ENCODE measurements at places on chromosomes 16 and 17. TPM values are rescaled to one million over a fixed set of nuclear protein-coding genes. Genes with fewer than 3 reads are reported as not detected.

GRCh38 chr16:11325404-11326083 lies 19.7 kb upstream of the RMI2 start:
- no peaks in the 10 kb centered on the region for H3K36me3 ChIP-seq
- no peaks in the 10 kb centered on the region for H3K27me3 ChIP-seq
- peaks cover 7% of the 10 kb centered on the region for H3K4me1 ChIP-seq
- H3K4me3 ChIP-seq = no peak overlapping the region
- no peak overlapping the region for H3K27ac ChIP-seq
- DNase-seq = no peak

- H3K27me3 ChIP-seq = no peaks in the 10 kb centered on the region
- H3K36me3 ChIP-seq = no peaks in the 10 kb centered on the region
- H3K27ac ChIP-seq = no peak overlapping the region
- H3K4me1 ChIP-seq = peaks cover 4% of the 10 kb centered on the region
- no peak for DNase-seq
These were observed 22.3 kb upstream of the BRD7 start for GRCh38 chr16:50390914-50391716.

- H3K36me3 ChIP-seq = no peaks in the 10 kb centered on the region
- H3K27ac ChIP-seq = no peak overlapping the region
- H3K4me3 ChIP-seq = no peak overlapping the region
- no peak for DNase-seq
- H3K27me3 ChIP-seq = no peaks in the 10 kb centered on the region
These were observed 68.6 kb downstream of the EMP2 start for GRCh38 chr16:10511829-10512228.

- no peak overlapping the region for H3K4me3 ChIP-seq
- no peaks in the 10 kb centered on the region for H3K4me1 ChIP-seq
- H3K36me3 ChIP-seq = no peaks in the 10 kb centered on the region
- no peak overlapping the region for H3K27ac ChIP-seq
- no peak for DNase-seq
These were observed 105.6 kb upstream of the FOXF1 start for GRCh38 chr16:86404678-86405077.

DNA sequence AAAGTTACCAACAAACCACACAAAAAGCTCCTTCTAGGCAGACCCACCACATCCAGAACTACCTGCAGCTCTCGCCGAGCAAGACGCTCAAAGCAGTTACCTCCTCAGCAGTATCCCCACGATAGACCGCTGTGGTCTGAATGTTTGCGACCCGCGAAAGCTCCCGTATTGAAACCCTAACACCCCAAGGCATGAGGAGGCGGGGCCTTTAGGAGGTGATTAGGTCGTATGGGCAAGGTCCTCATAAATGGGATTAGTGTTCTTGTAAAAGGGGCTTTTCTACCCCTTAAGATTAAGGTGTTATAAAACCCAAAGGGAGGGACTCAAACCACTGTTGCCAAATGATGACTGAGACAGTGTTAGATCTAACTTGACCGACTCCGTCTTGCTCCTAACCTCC lies 19.0 kb upstream of the RPH3AL start:
- no peak for DNase-seq
- H3K36me3 ChIP-seq = no peaks in the 10 kb centered on the region
- H3K4me3 ChIP-seq = no peak overlapping the region
- H3K27ac ChIP-seq = no peak overlapping the region
- H3K4me1 ChIP-seq = no peaks in the 10 kb centered on the region

DNA sequence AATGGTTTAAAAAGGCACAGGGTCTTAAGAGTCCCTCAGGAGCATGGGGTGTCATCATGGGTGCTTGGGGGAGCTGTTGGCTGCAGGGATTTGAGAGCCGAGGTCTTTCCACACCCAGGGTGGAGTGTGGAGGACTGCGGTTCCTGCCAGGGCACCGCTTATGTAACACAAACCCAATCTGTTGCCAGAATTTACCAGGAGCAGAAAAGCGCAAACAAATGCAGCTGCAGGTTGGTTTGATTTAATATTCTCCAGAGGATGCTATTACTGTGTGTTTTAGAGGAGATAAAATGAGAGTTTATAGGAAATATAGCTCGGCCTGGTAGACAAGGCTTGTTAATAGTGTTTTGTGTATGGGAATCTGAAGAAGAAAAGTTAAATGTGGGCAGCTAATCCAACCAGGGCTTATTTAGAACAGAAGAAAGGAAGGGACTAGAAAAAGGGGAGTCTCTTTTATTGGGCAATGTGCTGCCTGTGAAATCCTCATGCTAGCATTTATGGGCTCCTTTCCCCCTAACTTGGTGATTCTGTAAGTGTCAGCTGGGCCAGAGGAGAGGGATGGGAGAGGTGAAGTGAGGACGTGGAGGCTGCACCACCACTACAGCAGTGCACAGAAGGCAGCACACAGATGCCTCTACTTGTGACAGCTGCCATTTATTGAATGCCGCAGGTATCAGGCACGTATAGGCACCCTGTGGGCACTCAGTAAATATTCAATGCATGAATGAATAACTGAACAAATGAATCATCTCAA lies 174.7 kb downstream of the KATNIP start:
- no peak overlapping the region for H3K4me3 ChIP-seq
- H3K27me3 ChIP-seq = no peaks in the 10 kb centered on the region
- H3K27ac ChIP-seq = no peak overlapping the region
- no peak for DNase-seq
- H3K36me3 ChIP-seq = no peaks in the 10 kb centered on the region
- no peaks in the 10 kb centered on the region for H3K4me1 ChIP-seq

- H3K27ac ChIP-seq = peak overlapping the region; percentile 14
- H3K27me3 ChIP-seq = no peaks in the 10 kb centered on the region
- H3K4me1 ChIP-seq = no peaks in the 10 kb centered on the region
- no peaks in the 10 kb centered on the region for H3K36me3 ChIP-seq
- DNase-seq = no peak
These were observed 2.2 kb upstream of the LIMD2 start for GRCh38 chr17:63701868-63702720.

DNA sequence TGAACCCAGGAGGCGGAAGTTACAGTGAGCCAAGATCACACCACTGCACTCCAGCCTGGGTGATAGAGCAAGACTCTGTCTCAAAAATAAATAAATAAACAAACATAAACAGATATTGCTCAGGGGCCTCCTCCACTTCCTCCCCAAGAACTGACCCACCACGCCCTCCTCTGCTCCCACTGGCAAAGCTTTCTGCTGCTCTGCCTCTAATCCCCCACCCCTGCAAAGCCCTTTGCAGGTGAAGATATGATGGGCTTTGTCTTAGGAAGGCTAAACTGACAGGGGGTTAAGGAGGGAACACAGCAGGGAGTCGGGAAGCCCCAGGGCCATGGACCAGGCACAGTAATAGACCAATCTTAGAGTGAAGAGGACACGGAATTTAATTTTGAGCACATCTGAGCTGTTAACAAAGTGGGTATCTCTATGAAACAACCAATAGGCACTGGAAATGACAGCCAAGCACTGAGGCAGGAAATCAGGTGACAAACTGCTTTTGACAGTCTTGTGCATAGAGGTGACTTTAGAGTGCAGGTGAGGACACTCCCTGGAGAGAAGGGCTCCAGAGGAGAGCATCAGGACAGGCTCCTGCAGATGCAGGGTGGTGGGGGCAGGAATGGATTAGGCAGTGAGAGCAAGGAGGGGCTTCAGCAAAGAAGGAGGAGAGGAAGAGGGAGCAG lies 6.4 kb upstream of the CD300LD start:
- no peak for DNase-seq
- no peaks in the 10 kb centered on the region for H3K4me1 ChIP-seq
- no peaks in the 10 kb centered on the region for H3K27me3 ChIP-seq
- no peak overlapping the region for H3K4me3 ChIP-seq
- H3K27ac ChIP-seq = no peak overlapping the region

- DNase-seq = no peak
- no peaks in the 10 kb centered on the region for H3K27me3 ChIP-seq
- no peak overlapping the region for H3K4me3 ChIP-seq
- H3K4me1 ChIP-seq = no peaks in the 10 kb centered on the region
- H3K27ac ChIP-seq = no peak overlapping the region
- no peaks in the 10 kb centered on the region for H3K36me3 ChIP-seq
These were observed 28.7 kb upstream of the IL21R start for GRCh38 chr16:27373312-27373711.

DNA sequence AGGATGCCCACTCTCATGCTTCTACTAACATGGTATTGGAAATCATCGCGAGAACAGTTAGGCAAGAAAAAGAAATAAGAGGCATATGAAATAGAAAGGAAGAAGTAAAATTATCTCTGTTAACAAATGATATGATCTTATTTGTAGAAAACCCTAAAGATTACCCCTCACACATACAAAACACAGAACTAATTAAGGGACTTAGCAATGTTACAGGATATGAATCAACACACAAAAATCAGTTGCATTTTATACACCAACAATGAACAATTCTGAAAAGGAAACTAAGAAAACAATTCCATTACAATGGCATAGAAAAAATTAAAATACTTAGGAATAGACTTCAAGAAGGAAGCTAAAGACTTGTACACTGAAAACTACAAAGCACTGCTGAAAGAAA lies 2.7 kb upstream of the CAPNS2 start:
- no peaks in the 10 kb centered on the region for H3K27me3 ChIP-seq
- H3K36me3 ChIP-seq = no peaks in the 10 kb centered on the region
- no peak for DNase-seq
- H3K27ac ChIP-seq = no peak overlapping the region
- H3K4me1 ChIP-seq = no peaks in the 10 kb centered on the region

DNA sequence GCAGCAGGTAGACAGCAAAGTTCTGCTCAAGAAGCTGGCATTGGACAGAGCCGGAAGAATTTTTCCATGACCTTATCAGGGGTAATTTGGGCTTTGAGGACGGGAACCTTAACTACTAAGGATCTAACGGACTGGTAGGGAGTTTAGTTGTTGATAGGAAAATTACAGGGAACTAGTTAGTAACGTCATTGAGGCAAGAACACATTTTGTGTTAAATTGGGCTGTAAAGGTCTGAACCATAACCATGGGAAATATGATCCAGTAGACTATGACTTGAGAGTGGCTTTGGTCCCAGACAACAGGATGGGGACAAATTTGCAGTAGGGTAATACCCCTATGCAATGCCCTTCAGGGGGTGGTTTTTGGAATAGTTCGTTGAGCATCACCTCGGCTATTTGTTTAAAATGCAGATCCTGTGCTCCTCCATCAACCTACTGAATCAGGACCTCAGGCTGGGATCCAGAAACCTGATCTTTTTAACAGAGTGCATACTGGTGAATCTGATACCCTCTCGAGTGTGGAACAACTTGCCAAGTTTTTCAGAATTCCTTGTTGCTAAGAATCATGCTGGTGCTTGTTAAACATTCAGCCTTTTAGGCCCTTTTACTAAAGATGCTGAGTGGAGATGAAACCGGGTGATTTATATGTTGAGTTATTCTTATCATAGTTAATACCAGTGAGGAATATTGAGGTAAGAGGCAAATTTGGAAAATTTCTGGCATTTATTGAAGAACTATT lies 255.1 kb downstream of the MAP2K6 start:
- H3K27me3 ChIP-seq = no peaks in the 10 kb centered on the region
- no peak overlapping the region for H3K4me3 ChIP-seq
- H3K36me3 ChIP-seq = no peaks in the 10 kb centered on the region
- no peak overlapping the region for H3K27ac ChIP-seq
- no peaks in the 10 kb centered on the region for H3K4me1 ChIP-seq
- no peak for DNase-seq

- H3K4me1 ChIP-seq = no peaks in the 10 kb centered on the region
- H3K36me3 ChIP-seq = no peaks in the 10 kb centered on the region
- H3K4me3 ChIP-seq = no peak within 1 kb of the TSS
- DNase-seq = no peak
- H3K27me3 ChIP-seq = no peaks in the 10 kb centered on the region
These were observed at the start of gene CACNG3 for GRCh38 chr16:24255456-24256371. Gene CACNG3 (plus strand): TSS chr16:24256335. CDS start chr16:24256755, 420 bp downstream.

DNA sequence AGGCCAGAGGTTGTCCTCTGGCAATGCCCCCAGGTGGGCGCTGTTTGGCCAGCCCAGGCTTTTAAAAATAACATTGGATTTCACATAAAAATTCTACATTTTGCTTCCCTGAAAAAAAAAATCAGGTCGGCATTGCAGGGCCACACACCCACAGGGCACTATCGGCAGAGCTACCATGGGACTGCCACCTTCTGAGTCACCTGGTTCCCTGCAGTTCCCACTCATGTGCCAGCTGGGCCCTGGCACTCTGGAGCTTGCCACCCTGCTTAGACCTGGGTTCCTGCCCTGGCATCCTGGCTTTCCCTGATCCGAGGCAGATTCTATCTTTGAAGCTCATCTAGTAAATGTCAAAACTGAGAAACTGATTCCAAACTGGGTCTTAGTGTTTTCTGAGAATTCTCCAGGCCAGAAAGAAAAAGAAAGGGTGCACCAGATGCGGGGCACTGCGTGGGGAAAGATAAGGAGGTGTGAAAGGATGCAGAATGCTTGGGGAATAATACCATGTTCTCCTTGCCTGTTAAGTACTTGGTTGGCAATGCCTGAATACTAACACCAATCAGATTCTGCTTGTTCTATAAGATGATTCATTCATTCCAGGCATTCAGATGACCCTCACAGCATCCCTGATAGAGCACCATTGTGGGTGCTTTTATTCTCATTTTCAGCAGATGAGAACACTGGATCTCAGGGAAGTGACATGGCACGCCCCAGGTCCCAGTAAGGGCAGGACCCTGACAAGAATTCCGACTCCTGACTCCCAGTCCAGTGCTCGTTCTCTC lies 51.8 kb downstream of the RAI1 start:
- no peaks in the 10 kb centered on the region for H3K27me3 ChIP-seq
- no peak for DNase-seq
- H3K4me1 ChIP-seq = peaks cover 6% of the 10 kb centered on the region
- no peak overlapping the region for H3K27ac ChIP-seq
- H3K4me3 ChIP-seq = no peak overlapping the region

- no peak overlapping the region for H3K27ac ChIP-seq
- H3K4me3 ChIP-seq = no peak overlapping the region
- H3K36me3 ChIP-seq = no peaks in the 10 kb centered on the region
- no peaks in the 10 kb centered on the region for H3K4me1 ChIP-seq
- H3K27me3 ChIP-seq = no peaks in the 10 kb centered on the region
- DNase-seq = no peak
These were observed 52.1 kb downstream of the BANP start for GRCh38 chr16:88003316-88003715.

GRCh38 chr16:66189951-66190350 lies 176.5 kb upstream of the CDH5 start:
- H3K27me3 ChIP-seq = no peaks in the 10 kb centered on the region
- H3K36me3 ChIP-seq = no peaks in the 10 kb centered on the region
- no peak overlapping the region for H3K27ac ChIP-seq
- no peak for DNase-seq
- no peaks in the 10 kb centered on the region for H3K4me1 ChIP-seq
- no peak overlapping the region for H3K4me3 ChIP-seq

GRCh38 chr16:11149011-11149616 lies 106.9 kb downstream of the SOCS1 start:
- H3K4me1 ChIP-seq = no peaks in the 10 kb centered on the region
- H3K36me3 ChIP-seq = no peaks in the 10 kb centered on the region

GRCh38 chr16:12148120-12148519 lies 171.6 kb downstream of the SNX29 start:
- H3K4me3 ChIP-seq = no peak overlapping the region
- no peak for DNase-seq
- H3K36me3 ChIP-seq = no peaks in the 10 kb centered on the region
- H3K4me1 ChIP-seq = no peaks in the 10 kb centered on the region
- H3K27ac ChIP-seq = no peak overlapping the region

LGALS9B gene
- not detected for total RNA-seq

SPATA32 gene
- total RNA-seq = not detected

KRT37 gene
- total RNA-seq = not detected

KRT31 gene
- not detected for total RNA-seq

KCNH4 gene
- 0.55 TPM for total RNA-seq

All from uterus (tissue), 4 donors.